Heart right ventricle (tissue), 16 donors: ENCODE measurements at places on chromosomes 4 and X. TPM values are rescaled to one million over a fixed set of nuclear protein-coding genes. Genes with fewer than 3 reads are reported as not detected.

DNA sequence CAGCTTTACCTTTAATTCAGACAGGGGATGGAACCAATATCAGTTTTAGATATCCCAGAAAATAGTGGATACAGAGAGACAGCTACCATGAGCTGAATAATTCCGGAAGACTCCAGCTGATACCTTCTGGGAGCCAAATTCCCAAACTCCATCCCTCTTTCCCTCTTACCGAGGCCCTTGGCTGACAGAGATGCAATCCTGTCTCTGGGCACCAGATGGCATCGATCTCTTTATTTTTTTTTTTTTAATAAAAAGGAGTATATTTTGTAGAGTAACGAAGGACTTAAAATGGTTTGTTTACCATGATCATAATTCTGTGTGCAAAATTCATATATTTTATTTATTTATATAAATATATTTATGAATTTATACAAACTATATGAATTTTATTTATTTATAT lies 31.0 kb downstream of the RAB40A start:
- DNase-seq, result no peak

DNA sequence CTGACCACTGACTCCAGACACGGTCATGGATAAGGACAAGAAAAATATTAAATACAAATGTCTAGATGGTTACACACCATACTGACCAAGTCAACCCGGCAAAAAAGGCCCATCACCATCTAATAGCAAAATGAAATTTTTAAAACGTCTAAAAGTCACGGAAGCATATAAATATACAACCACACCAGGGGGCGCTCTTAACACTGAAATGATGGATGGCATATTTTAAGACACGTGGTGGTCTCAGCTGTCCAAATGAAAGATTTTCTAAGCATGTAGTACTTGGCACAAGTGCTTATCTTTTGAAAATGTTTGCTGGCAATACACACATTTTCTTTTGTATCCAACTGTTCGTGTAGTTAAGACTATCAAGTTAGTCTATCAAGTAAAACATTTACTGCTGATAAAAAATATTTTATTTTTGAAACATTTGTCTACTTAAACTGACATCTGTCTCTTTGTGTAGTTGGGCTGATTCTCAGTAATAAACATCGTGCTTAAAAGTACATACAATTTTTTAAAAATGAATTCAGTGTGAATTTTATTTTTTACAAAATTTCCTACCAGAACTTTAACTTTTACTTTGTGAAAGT lies 64.6 kb downstream of the COX7B2 start:
- peak; percentile 42 for DNase-seq

DAPP1 gene
- 0.16 TPM for total RNA-seq

TRO gene
- total RNA-seq, result 1.9 TPM

GPRASP2 gene
- 11.6 TPM for total RNA-seq
